Stomach (tissue), 19 donors: ENCODE measurements at places on chromosomes 7 and 10.
A peak's percentile ranks its signal among the peaks of the same experiment; 100 is the strongest.

DNA sequence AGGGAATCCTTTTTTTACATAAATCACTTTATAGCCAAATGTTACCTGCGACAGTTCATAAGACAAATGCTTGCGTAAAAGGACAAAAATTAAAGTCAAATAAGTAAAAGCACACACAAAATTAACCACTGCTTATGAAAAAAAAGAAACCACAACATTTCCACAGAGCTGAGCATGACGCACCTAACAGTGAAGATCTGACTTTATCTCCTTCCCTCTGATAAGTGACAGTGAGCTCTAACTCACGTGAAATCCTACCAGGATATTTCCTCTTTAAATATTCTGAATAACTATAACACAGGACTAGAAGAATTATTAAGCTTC is 225.5 kb downstream of the SFMBT2 start:
- H3K4me1 ChIP-seq, result no peaks in the 10 kb centered on the region
- H3K27ac ChIP-seq, result no peak overlapping the region
- DNase-seq, result no peak
- H3K4me3 ChIP-seq, result no peak overlapping the region

DNA sequence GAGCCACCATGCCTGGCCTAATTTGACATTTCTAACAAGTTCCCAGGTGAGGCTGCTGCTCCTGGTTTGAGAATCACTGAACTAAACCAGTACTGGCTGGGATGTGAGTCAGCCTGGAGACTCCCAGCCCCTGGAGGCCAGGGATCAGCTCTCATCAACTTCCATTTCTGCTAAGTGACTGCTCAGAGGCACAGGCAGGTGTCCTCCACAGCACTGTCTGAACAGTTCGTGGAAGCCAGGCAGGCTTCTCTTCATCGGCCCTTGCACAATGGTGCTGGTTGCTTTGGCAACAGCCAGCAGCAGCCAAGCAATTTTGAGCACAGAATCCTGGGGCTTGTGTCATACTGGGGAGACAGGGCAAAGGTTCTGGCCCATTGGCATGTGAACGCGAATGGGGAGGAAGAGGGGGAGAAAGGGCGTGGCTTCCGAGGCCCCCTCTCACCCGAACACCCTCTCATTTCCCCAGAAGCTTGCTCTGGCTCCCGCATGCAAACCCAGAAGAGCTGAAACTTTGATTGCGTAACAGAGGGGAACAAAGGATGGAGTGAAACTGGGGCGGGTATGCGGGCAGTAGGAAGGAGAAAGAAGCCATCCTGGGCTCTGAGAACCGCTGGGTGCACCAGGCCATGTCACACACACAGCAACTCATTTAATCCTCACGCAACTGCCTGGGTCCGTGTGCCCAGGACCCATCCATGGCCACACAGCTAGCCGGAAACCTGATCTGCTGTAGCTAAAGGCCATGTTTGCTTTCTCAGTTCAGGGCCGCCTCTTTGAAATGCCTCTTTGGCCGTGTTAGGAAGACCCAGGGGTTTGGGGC is 9.0 kb upstream of the POR start:
- H3K36me3 ChIP-seq, result no peaks in the 10 kb centered on the region
- H3K4me1 ChIP-seq, result peaks cover 12% of the 10 kb centered on the region
- no peaks in the 10 kb centered on the region for H3K27me3 ChIP-seq
- peak overlapping the region; percentile 30 for H3K27ac ChIP-seq

DNA sequence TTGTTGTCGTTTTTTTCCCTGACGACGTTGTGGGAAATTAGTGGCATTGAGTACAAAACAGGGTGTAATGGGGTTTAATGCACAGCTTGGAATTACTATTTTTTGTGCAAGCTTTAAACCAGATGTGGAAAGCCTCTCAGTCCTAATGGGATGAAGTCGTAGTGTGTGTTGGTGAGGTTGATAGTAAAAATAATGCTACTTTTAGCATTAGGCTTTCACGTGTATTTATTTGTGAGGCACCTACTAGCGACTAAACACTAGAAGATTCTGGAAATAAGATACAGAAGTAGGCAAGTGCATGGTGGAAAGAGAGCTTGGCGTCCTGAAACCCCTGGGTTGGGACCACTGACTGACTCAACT is 588 bp upstream of the ORC5 start:
- peak overlapping the region; percentile 87 for H3K27ac ChIP-seq

GRCh38 chr7:91288208-91288824 is 24.1 kb downstream of the FZD1 start:
- peak; percentile 60 for DNase-seq
- no peak overlapping the region for H3K27ac ChIP-seq

GRCh38 chr7:41582116-41582515 is 120.8 kb downstream of the INHBA start:
- no peaks in the 10 kb centered on the region for H3K36me3 ChIP-seq
- H3K4me1 ChIP-seq, result no peaks in the 10 kb centered on the region

GRCh38 chr10:86001521-86001920 is 365.1 kb downstream of the GRID1 start:
- H3K27ac ChIP-seq, result no peak overlapping the region
- no peaks in the 10 kb centered on the region for H3K4me1 ChIP-seq
- no peak overlapping the region for H3K4me3 ChIP-seq
- no peak for DNase-seq
- H3K27me3 ChIP-seq, result no peaks in the 10 kb centered on the region

- peaks cover 18% of the 10 kb centered on the region for H3K36me3 ChIP-seq
- peaks cover 68% of the 10 kb centered on the region for H3K4me1 ChIP-seq
- H3K27ac ChIP-seq, result no peak overlapping the region
- DNase-seq, result no peak
- no peak overlapping the region for H3K4me3 ChIP-seq
These were observed 6.6 kb upstream of the ZNF22 start for GRCh38 chr10:44993922-44994751.

DNA sequence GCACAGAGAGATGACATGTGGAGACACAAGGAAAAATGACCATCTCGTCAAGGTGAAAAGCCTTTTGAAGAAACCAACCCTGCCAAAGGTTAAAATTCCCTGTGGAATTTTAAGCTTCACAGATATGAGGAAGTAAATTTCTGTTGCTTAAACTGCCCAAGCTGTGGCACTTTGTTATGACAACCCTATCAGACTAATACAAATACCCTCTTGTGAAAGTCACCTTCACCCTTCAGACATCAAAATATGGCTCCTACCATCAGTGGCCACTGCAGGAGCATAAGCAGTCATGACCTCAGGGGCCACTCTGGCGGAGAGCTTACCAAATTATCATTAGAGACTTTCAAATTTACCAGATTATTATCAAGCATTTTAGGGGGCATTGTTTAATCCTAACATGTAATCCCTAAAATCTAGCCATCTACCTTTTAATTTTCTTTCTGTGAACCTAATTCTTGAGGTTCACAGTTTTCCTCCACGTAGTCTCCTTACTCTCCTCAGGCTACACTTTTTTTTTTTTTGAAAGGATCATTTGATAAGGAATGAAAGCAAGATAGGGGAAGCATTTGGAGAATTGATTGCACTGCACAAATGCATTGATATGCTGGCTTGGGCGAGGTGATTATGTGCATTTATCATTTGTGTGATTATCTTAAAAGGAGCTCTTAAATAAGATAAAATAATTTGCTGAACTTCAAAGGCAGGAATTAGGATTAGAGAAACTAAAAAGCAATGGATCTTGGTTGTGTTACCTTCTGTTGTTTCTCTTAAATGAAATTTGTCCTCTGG is 90.3 kb downstream of the TMEM168 start:
- no peak overlapping the region for H3K27ac ChIP-seq
- no peak overlapping the region for H3K4me3 ChIP-seq
- no peaks in the 10 kb centered on the region for H3K36me3 ChIP-seq
- no peaks in the 10 kb centered on the region for H3K4me1 ChIP-seq

DNA sequence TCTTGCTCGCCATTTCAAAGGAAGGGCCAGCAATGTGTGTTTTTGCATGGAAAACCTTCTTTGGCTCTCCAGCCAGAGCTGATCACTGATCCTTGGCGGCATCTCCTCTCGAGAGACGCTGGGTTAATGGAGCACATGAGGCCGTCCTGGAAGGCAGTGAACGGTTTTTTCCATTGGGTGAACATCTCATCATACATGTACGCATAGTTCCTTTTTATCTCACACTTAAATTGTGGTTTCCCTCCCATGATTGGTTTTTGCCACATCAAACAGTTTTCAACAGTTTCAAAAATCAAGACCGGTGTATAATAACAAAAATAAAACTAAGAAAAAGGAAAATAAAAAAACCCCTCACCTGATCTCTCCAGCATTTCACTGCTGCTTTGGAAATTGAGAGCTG is 276.4 kb downstream of the TCF7L2 start:
- no peak overlapping the region for H3K27ac ChIP-seq
- peak; percentile 32 for DNase-seq
- no peaks in the 10 kb centered on the region for H3K4me1 ChIP-seq
- no peaks in the 10 kb centered on the region for H3K36me3 ChIP-seq
- H3K4me3 ChIP-seq, result no peak overlapping the region

DNA sequence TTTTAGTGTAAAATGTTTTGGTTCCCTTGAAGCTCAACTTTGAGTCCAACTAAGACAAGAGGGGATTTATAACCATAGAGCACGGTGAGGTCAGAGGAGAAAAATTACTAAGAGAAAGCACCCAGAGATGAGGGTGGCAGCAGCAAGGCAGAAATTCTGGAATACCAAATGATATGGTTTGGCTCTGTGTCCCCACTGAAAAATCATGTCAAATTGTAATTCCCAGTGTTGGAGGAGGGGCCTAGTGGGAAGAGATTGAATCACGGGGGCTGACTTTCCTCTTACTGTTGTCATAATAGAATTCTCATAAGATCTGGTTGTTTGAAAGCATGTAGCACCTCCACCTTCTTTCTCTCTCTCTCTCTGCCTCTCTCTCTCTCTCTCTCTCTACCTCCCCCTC is 19.4 kb upstream of the AKR1C1 start:
- H3K27ac ChIP-seq, result peak overlapping the region; percentile 69
- no peak overlapping the region for H3K4me3 ChIP-seq
- H3K4me1 ChIP-seq, result peaks cover 72% of the 10 kb centered on the region
- H3K36me3 ChIP-seq, result no peaks in the 10 kb centered on the region
- no peaks in the 10 kb centered on the region for H3K27me3 ChIP-seq

DNA sequence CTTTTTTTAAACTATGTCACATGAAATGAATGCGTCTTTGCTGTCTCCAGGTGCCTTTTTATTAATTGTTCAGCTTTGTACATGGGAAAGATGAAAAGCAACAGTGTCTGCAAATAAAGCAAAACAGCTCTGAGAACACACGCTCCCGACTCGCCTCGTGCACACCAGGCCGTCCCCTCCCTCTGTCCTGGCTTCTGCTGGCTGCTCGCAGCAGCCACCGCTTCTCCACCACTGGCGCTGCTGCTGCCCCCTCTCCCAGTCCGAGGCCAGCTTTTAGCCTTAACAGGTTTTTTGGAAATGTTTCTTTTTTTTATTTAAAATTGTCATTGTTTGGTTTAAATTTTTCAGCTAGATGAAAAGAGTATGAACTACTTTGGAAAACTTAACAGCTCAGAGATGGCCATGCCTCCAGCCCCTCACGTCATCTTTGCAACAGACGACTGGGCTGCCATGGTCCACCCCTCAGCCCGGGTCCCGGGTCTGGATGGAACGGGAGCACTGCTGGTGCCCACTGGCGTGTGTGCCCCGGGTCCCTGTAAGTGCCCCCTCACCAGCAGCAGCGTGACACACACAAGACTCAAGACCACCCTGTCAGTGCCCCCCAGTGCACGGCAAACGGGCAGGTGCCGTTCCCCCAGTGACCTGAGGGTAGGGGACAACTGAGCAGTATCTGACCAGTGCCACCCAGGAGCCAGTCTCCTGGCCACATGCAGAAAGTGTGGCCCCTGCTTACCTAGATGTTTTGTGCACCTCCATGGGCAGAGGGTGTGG is 415.6 kb upstream of the FOXK1 start:
- H3K27ac ChIP-seq, result no peak overlapping the region
- H3K36me3 ChIP-seq, result no peaks in the 10 kb centered on the region
- peaks cover 10% of the 10 kb centered on the region for H3K4me1 ChIP-seq
- no peak for DNase-seq
- H3K4me3 ChIP-seq, result no peak overlapping the region
- H3K27me3 ChIP-seq, result peaks cover 9% of the 10 kb centered on the region

- H3K27me3 ChIP-seq, result no peaks in the 10 kb centered on the region
- H3K27ac ChIP-seq, result no peak overlapping the region
- DNase-seq, result no peak
- no peak overlapping the region for H3K4me3 ChIP-seq
These were observed 229.5 kb downstream of the PTPRN2 start for GRCh38 chr7:158357898-158358821.

DNA sequence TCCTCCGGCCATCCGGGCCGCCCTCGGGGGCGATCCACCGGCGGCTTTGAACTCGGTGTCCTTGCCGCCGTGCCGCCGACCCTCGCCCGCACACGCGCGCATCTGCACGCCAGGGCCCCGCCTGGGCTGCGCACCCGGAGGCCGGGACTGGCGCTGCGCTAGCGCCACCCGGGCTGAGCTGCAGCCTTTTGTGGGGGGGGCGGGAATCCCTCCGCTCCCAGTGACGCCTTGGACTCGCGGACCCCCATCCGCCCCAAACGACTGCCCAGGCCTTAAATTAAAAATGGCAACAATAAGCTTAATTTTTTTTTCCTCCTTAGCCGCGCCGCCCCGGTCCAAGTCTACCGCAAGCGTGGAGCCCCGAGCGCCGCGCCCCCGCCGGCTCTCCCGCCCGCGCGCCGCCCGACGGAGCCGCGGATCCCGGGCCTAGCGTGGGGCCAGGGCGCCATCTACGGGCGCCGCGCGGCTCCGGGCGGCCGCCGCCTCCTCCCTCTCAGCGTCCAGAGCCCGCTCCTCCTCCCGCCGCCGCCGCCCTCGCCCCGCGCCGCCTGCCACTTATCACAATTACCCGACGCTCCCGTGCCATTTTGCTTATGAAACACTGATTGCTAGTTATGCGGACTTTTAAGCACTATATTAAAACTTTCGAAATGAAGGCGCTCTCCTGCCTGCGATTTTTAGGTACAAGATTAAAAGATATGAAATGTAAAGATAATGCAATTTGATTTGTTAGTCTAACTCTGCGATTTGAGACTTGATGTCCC is 7.5 kb upstream of the EBF3 start:
- H3K27ac ChIP-seq, result no peak overlapping the region
- peak overlapping the region; percentile 32 for H3K4me3 ChIP-seq
- DNase-seq, result peak; percentile 59
- no peaks in the 10 kb centered on the region for H3K36me3 ChIP-seq

GRCh38 chr10:35641676-35642034 is 441 bp downstream of the FZD8 start:
- no peaks in the 10 kb centered on the region for H3K36me3 ChIP-seq
- H3K27me3 ChIP-seq, result peaks cover 50% of the 10 kb centered on the region
- peak; percentile 72 for DNase-seq
- H3K4me1 ChIP-seq, result peaks cover 20% of the 10 kb centered on the region
- peak overlapping the region; percentile 86 for H3K27ac ChIP-seq

DNA sequence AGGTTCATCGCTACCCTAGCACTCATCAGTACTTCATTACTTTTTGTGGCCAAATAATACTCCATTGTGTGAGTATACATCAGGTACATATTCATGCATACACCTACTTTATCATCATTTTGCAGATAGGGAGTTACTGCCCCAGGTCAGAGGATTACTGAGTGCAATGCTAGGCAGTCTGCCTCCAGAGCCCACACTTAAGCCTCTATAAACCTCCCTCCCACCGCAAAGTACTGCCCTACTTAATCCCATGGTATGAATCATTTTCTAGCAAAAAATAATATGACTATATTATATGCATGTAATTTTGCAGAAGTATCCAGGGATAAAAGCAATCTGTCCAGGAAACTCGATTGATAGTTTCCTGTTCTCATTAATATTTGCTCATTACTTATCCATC is 194.3 kb downstream of the GRID1 start:
- no peak for DNase-seq
- no peaks in the 10 kb centered on the region for H3K36me3 ChIP-seq
- no peaks in the 10 kb centered on the region for H3K4me1 ChIP-seq
- H3K27ac ChIP-seq, result no peak overlapping the region
- H3K4me3 ChIP-seq, result no peak overlapping the region
